ENCODE measurements at places on chromosomes 2 and 18.

DNA sequence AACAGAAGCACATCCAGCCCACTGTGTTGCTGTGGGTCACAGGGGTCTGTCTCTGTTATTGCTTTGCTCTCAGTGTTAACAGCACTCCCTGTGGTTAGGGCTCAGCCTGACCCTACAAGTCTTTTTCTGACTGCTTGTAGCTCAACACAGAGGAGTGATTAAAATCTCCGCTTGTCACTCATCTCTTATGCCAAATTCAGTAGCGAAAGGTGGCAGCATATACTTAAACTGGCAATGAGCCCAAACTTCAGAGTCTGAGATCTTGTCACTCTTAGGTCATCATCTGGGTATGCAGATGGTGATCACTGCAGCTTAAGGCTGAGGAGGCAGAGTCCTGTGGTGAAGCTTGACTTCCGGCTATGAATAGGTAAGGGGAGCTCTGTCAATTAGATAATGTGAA, 63.3 kb upstream of the CSRNP3 start:
- no peak for DNase-seq

- DNase-seq = no peak
Observed at GRCh38 chr2:66561645-66562303, 126.8 kb downstream of the MEIS1 start.

DNA sequence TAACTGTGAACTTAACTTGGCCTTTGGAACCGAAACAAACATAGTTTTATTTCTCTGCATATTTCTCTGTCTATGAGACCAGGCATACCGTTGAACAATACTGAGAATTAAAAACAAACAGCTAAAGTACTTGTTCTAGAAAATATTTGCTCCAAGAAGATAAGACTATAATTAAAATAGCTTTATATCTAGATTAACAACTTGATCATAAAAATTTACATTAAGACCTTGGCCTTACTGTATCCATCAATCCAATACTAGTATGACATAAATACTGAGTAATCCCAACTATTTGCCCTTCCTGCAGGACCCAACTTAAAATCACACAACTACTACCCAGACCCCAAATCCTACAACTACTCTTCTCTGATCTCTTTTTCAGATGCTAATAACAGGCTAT, 260.9 kb downstream of the RIT2 start:
- no peak for DNase-seq

GRCh38 chr2:106956879-106957278, 70.9 kb upstream of the ST6GAL2 start:
- peak; percentile 70 for DNase-seq

- DNase-seq = no peak
Observed at GRCh38 chr2:27587025-27587424, 4.2 kb downstream of the ZNF512 start.

- no peak for DNase-seq
Observed at GRCh38 chr2:165872101-165872791, 78.2 kb upstream of the GALNT3 start.

GRCh38 chr2:3210257-3210656, 167.4 kb downstream of the EIPR1 start:
- no peak for DNase-seq

All from SW480 (cell line).